Left lung (tissue), 14 donors: ENCODE measurements at places on chromosomes 2 and 18.

DNA sequence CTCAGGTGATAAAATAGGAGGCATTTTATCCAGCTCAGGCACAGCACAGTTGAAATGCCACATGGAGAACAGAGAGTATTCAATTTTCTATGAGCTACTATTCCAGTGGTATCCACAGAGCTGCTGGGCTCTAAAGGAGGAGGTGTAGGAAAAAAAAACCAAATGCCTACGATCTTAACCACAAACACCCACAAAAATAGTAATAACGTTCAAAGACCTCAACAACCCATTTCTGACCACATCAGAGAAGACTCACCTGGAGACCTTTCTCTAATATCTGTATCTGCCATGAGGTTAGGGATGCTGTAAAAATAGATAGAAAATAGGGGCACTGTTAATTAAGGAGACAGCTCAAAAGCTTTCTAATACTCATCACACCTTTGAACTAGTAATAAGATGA lies 294.6 kb upstream of the PARD3B start:
- DNase-seq: no peak

DNA sequence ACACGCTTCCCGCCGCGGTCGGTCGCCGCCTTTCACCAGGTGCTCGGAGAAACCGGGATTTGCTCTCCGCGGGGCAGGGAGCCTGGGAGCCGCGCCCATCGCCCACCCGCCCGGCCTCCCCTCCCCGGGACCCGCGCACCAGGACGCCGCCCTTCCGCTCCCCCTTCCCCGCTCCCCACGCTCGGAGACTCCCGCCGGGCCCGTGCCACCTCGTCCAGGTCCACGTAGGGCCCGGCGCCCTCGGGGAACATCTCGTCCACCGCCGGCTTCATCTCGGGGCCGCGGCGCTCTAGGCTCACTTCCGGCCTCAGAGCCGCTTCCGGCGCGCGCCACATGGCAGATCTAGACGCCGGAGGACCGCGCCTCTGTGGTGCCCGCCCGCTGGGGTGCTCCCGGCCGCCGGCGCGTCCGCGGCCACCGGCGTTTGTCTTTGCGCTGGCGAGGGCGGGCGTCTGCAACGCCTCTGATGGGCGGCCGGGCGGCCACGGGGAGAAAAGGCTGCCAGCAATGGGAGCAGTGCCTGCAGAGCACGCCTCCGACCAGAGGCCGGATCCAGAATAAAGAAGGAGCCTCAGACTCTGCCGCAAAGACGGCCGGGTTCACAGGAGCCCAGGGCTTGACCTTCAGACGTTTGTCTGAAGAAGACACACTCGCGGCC lies at the start of gene COPS9:
COPS9 (minus strand) TSS at position 293 of the 658 bp plus-strand sequence; CDS start at position 272, 21 bp downstream.
- DNase-seq: peak; percentile 97

DNA sequence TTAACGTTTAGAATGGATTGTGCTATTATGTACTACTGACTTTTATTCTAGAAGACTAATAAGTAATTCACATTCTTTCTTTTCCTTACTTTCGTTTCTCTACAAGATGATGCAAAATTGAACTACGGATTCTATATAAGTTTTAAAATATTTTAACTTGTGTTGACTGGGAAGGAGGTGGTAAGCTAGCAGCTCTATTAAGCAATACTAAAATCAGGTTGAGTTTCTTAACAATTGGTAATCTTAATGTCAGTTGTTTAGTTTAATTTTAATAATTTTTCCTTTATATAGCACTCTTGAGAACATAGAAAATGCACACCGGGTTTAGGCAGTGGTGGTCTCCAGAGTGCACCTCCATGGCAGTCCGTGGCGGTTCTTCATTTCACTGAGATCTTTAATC lies 215.2 kb downstream of the MCFD2 start:
- no peak for DNase-seq

DNA sequence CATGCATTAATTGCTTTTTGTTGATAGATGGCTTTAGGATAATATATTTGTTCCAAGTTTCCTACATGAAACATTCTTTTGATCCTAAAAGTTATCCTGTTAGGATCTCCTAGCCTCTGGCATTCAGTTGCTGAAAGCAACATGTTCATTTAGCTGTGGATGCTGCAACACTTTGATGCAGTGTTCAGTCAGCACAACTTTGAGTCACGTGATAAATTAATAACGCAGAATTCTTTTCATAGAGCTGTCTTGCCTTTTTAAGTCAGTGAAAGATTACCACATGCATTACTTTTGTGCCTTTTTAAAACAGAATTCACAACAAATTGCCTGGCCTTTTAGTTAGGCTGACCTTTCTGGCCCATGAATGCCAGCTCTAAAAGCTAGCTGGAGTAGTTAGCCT lies 1467.9 kb upstream of the ZEB2 start:
- DNase-seq: no peak

DNA sequence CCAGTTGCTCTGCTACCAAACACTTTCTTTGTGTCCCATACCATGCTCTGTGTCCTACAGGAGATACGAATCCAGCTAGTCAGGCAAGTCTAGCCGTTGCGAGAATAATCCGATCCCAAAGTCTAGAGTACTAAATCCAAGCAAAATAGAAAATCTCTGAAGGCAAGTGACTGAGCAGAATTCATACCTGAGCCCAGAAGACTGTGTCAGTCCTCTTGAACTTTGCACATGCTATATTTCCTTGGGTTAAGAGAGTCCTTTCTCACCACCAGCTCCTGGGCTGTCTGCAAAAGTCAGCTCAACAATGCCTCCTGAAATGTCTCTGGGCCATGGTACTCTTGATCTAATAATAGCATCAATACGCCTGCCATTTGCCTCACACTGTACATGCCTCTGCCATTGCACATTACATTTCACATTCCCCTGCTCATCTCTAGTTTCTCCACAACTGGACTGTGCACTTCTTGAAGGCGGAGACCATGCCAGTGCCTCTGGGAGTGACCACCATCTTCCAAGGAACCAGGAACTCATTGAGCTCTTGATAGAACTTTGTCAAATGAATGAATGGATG lies 265.8 kb upstream of the ID2 start:
- DNase-seq: no peak

DNA sequence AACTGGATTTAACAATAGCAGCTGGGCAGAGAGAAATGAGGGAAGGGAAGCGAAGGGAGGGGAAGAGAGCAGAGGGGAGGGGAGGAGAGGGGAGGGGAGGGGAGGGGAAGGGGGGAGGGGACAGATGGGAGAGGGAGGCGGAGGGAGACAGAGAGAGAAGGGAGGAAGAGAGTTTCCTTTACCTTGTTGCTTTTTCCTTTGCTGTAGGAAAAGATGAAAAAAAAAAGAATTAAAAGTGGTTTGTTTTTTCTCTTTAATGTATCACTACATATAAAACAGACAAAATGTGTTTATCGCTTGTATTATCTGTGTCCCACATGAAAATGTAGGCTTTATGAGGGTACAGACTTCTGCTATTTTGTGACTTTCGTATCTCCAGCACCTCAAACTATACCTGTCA lies 190.4 kb upstream of the KYNU start:
- DNase-seq: no peak

- DNase-seq: peak; percentile 87
Observed at GRCh38 chr2:102033031-102033749, 41.4 kb downstream of the IL1R2 start.

- no peak for DNase-seq
Observed at GRCh38 chr2:207823865-207824264, 54.2 kb upstream of the FZD5 start.

DNA sequence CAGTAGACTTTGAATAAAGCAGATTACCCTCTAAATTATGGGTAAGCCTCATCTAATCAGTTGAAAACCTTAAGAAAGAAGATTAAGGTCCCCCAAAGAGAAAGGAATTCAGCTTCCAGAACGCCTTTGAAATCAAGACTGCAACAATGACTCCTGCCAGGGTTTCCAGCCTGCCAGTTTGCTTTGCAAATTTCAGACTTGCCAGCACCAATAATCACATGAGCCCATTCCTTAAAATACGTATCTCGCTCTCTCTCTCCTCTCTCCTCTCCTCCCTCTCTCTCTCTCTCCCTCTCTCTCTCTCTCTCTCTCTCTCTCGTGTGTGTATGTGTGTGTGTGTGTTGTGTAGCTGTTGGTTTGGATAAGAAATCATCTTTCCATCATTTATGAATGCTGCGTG lies 184.2 kb downstream of the PDE1A start:
- no peak for DNase-seq

DNA sequence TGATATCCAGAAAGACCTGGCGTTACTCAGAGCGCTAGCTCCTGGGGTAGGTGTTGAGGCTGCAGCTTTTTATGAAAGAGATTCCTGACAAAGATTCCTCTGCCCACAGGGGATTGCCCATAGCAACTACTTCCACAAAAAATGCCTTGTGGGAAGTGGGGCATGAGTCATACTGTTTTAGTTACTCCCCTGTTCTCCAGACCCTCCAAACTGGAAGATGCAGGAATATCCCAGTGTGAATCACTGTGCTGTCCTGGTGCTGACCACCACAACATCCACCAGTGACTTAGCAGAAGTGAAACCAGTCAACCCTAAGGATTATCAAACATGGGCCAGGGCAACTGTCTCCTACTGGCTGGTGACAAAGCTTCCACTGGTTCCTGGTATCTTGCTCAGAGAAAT lies 61.8 kb downstream of the CDH2 start:
- no peak for DNase-seq

GRCh38 chr2:1685957-1686783 lies 58.1 kb downstream of the PXDN start:
- no peak for DNase-seq

DNA sequence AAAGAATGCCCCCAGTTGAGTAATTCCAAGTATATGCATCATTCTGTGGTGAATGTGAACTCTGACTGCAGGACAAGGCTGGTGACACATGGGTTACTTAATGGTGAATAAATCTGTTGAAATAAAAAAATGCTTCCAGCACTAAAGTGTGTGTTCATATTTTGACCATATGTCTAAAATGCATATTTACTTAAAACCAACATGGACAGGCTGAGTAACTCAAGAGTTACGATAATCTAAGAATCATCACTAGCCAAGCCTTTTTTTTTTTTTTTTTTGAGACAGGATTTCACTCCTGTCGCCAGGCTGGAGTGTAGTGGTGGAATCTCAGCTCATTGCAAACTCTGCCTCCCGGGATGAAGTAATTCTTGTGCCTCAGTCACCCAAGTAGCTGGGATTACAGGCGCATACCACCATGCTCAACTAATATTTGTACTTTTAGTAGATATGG lies 47.1 kb upstream of the CCBE1 start:
- peak; percentile 43 for DNase-seq

GRCh38 chr2:241390301-241391206 lies 34.5 kb downstream of the FARP2 start:
- no peak for DNase-seq

DNA sequence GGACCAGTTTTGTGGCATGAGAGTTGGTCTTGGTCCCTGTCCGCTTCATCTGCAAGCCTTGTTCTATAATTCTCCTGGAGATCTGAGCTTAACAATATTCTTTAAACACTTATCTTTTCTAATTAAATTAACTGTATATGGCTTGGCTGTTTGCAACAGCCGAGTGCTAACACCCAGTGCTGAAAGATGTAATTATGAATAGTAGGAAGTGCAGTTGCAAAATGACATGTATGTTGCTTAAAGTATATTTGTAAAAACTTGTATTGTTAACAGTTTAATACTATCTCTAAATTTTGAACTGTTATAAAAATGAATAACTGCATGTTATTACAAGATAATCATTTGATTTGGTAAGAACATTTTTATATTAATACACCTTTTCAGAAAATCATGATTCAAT lies 45.1 kb downstream of the CCDC102B start:
- no peak for DNase-seq

DNA sequence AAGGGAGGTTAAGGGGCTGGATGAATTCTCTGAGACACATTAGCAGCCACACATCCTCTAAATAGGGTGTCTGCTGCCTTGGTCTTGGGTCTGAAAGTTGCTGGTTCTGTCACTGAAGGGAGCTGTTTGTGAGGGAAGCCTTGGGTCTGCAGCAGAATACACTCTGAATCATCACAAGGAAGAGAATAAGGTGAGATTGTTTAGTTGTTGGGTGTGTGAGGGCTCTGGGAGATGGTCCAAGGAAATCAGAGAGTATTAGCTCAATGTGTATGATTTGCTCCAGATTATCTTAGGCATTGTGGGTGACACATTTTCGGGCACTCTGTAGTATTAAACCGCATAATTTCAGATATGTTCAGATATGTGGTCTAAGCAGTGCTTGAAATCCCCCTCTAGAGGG lies 548.5 kb downstream of the SLC4A3 start:
- DNase-seq: no peak

GRCh38 chr2:28185153-28185552 lies 207.5 kb upstream of the FOSL2 start:
- no peak for DNase-seq

GRCh38 chr2:118307864-118308263 lies 219.6 kb downstream of the INSIG2 start:
- no peak for DNase-seq

GRCh38 chr2:85785027-85785822 lies 31.4 kb downstream of the ATOH8 start:
- no peak for DNase-seq

GRCh38 chr2:65107530-65107929 lies 22.4 kb downstream of the RAB1A start:
- DNase-seq: no peak

GRCh38 chr2:7634409-7634808 lies 717.2 kb downstream of the RNF144A start:
- no peak for DNase-seq

DNA sequence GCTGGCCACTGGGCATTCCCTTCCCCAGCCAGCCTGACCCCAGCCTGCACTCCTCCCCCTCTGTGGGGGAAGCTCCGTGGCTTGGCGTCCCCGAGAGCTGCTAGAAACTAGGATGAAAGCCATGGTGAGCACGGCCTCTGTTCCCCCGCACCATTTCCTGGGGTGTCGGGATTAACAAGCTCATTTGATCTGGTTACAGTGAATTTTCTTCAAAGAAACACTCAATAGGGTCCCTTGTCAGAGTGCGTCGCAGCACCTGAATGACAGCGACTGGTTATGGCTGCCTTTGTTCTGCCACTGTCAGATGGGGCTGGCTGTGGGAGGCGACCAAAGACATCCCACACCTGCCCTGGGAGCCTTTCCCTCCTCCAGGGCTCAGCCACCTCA lies 7.7 kb upstream of the ALPI start:
- no peak for DNase-seq

GRCh38 chr2:167749660-167750059 lies 497.7 kb downstream of the STK39 start:
- no peak for DNase-seq

GRCh38 chr2:109633284-109633961 lies 19.3 kb downstream of the SOWAHC start:
- no peak for DNase-seq

DNA sequence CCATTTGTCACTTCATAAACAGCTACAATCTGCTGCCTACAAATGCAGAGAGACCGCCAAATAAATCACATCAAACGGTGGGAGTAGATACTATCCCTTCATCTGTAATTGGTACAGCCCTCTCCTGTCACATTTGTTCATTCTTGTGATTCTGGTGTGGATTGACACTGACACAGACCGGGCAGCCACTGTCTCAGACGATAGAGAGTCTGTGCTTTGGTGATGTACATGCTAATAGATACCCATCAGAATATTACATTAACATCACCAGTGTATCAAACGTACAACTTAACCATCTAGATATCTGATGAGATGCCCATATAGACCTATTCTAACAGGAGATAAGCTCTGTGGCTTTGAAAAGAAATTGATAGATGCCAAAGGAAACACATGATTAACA lies 419.7 kb upstream of the ZEB2 start:
- no peak for DNase-seq

GRCh38 chr2:172380436-172381274 lies 46.7 kb upstream of the ITGA6 start:
- DNase-seq: peak; percentile 34
